Thoracic aorta (tissue), 2 donors: ENCODE measurements at places on chromosomes 6 and 20.
A peak's percentile ranks its signal among the peaks of the same experiment; 100 is the strongest.

DNA sequence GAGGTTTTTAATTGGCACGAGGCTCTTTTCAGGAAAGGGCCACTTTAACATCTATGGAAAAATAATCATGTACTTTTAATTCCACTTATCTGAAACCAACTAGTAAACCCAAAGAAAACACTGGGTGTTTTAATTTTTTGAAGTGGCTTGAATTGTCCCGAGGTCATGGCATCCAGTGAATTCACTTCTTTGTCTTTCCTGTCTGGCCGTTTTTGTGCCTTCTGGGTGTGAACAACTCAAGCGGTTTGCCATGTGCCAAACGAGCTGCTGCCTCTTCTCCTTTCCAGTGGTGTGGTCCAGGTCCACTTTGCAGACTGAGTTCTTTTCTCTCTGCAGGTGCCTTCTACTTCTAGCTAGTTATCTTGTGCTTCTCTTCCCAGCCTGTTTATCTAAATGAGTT lies 117.5 kb downstream of the PLCB4 start:
- no peak overlapping the region for H3K4me3 ChIP-seq
- no peaks in the 10 kb centered on the region for H3K27me3 ChIP-seq
- no peaks in the 10 kb centered on the region for H3K36me3 ChIP-seq
- DNase-seq: no peak
- H3K4me1 ChIP-seq: no peaks in the 10 kb centered on the region

- H3K36me3 ChIP-seq: no peaks in the 10 kb centered on the region
- H3K4me1 ChIP-seq: peaks cover 71% of the 10 kb centered on the region
- peak overlapping the region; percentile 72 for H3K27ac ChIP-seq
- H3K27me3 ChIP-seq: no peaks in the 10 kb centered on the region
- no peak for DNase-seq
Observed at GRCh38 chr6:125367036-125367782, 65.4 kb upstream of the HDDC2 start.

DNA sequence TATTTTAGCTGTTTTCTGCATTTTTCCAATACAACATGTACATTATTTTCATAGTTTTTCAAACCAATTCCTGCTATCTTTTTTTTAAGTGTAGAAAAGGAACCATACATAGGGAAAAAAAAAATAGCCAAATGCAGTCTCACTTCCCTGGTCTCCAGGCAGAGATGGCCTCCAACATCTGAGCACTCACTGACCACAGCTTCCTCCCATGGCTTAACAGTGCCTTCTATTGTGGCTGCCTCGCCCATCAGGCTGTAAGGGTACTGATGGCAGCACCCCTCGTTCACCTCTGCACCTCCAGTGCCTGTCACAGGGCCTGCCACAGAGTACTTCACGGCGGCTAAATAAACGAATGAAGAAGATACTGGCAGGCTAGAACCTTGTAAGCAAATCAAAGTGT lies 591.1 kb downstream of the PTPRT start:
- no peak overlapping the region for H3K4me3 ChIP-seq
- no peak overlapping the region for H3K27ac ChIP-seq
- no peak for DNase-seq
- no peaks in the 10 kb centered on the region for H3K27me3 ChIP-seq
- H3K4me1 ChIP-seq: no peaks in the 10 kb centered on the region

- no peak for DNase-seq
- peak overlapping the region; percentile 74 for H3K4me3 ChIP-seq
- H3K27me3 ChIP-seq: no peaks in the 10 kb centered on the region
- H3K36me3 ChIP-seq: no peaks in the 10 kb centered on the region
- peak overlapping the region; percentile 69 for H3K27ac ChIP-seq
- peaks cover 22% of the 10 kb centered on the region for H3K4me1 ChIP-seq
Observed at GRCh38 chr20:24469894-24470745, 691 bp downstream of the SYNDIG1 start.

GRCh38 chr6:159307246-159307790 lies 138.1 kb downstream of the FNDC1 start:
- H3K27me3 ChIP-seq: no peaks in the 10 kb centered on the region
- peaks cover 7% of the 10 kb centered on the region for H3K4me1 ChIP-seq
- DNase-seq: no peak
- H3K27ac ChIP-seq: no peak overlapping the region

- no peak for DNase-seq
- no peaks in the 10 kb centered on the region for H3K36me3 ChIP-seq
- H3K27ac ChIP-seq: no peak overlapping the region
- H3K4me1 ChIP-seq: peaks cover 12% of the 10 kb centered on the region
- H3K4me3 ChIP-seq: peak overlapping the region; percentile 78
Observed at GRCh38 chr6:29791786-29792122, 35.9 kb upstream of the HLA-G start.
